ENCODE measurements at places on chromosomes 11 and 22.

DNA sequence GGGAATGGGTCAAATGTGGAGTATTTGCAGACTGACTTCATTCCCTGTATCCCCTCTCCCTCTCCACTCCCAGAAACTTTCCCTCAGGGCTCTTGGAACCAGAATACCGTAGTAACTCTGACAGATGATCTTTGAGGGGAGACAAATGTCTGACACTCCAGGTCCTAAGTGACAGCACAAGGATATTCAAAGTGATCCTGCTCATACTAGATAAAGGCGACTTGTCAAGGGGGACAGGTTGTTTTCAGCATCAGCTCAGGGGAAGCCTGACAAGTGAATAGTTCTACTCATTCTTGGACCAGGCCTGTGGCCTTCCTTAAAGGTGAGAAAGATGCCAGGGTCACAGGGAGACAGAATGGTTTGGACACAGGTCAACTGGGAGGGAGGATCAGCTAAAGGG lies 92.8 kb downstream of the NXPE2 start:
- DNase-seq, result no peak

- DNase-seq, result no peak
Observed at GRCh38 chr11:99739464-99740089, 718.8 kb downstream of the CNTN5 start.

DNA sequence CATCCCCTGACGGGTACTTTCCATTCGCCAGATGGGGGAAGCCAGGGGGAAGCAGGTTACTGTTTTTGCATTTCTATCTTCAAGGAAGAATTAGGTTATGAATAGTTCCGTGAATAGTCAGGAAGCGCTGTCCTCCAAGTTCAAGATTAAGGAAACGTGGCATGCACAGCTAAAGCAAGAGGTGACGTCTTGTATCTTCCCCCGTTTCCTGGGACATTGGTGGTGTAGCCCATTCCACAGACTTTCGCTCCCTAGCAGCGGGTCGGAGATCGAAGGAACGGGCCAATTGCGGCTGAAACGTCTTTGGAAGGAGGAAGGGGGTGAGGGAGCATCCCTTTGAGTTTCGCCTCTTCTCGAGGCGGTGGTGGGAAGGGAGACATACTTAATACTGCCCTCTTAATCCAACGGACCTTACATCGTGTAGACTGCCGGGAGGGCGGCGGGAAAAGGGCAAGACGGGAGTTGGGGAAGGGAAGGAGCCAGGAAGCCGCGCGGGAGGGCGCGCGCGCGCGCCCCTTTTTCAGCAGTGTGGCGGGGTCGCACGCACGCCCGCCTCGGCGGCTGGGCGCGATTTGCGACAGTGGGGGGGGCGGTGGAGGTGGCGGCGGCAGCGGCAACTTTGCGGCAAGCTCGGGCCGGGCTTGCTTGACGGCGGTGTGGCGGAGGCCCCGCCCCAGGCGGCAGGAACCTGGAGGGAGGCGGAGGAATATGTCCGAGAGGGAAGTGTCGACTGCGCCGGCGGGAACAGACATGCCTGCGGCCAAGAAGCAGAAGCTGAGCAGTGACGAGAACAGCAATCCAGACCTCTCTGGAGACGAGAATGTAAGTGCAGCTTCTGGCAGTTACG lies at the start of gene EED:
TSS of gene EED (plus strand) at position 232 of the 847 bp plus-strand sequence. CDS start at position 709, 477 bp downstream.
- DNase-seq, result peak; percentile 91

DNA sequence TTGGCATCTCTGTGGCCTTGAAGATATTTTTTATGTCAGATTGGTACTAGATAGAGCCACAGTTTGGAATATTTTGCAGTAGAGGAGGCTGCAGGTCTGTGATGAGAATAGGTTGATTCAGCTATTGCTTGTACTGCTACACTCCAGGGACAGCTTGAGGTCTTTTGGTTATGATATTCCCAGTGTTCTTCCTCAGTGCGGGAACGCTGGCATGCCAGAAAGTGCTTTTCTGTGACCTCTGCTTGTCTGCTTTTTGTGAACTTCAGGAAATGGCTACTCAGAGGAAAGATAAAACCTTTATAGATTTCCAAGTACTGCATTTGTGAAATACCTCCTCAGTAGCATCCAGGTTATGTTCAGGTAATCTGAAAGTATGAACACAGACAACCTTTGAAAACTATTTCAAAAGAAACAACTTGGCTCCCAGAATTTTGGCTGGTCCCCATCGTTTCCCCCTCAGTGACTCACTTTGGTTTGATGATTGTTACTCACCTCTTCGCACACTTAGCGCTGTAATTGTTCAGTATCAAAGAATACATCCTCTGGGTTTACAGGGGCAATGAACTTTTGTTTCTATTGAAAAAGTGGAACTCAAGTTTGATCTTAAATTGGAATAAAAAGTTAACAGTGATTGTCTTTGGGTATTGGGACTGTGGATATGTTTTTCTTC lies 191.4 kb downstream of the HIPK3 start:
- DNase-seq, result no peak

DNA sequence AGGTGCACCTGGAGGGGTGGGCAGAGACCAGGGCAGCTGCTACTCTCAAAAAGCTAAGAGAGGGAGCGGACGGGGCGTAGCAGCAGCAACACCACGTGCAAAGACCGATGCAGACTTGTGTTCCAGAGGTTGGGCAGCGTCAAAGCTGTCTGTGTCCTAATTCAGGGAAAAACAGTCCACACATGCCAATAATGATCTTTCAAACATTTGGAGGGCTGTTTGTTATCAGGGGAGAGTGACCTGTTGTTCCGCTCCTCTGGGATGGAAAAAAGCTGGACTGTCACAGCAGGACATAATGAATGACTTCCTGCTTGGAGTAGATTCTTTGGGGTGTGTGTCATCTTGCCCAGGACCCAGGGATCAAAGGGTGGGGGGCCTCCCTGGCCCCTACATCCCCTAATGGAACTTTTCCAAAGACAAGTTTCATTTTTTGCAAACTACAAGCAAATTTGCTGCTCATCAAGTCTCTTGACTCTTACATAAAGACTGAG lies 6.2 kb upstream of the FBLN1 start:
- DNase-seq, result no peak

DNA sequence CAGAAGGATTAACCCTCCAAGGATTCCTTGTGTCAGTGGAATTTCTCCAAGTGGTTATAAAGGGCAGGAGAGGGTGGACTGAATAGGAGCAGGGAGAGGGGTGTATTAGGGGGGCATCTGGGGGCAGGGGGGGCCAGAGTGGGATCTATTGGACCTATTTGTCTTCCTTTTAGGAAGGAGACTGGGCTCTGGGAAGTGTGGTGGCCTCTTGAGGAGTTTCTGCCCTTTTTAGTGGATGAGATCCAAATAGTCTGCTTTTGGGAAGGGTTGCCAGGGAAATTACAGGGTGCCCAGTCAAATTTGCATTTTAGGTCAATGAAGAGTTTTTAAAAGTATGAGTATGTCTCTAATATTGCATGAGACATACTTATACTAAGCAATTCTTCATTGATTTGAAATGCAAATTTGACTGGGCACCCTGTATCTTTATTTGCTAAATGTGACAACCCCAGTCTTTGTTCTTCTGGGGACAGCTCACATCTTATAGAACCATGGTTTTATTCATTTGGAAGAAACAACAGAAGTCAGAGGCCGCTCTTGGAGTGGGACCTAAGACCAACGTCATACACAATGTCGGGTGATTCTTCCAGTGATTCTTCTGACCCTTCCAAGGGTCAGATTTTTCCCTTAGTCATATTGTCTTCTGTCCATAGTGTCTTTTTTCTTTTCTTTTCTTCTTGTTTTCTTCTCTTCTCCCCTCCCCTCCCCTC lies 429 bp upstream of the SLC22A6 start:
- no peak for DNase-seq
